Activated CD8-positive, alpha-beta memory T cell treated with anti-CD3 and anti-CD28 coated beads, Interleukin-2, amount 50 U/mL, for 4 hours (primary cell): ENCODE measurements at places on chromosomes 12 and 14.

- no peak for DNase-seq
Measured at GRCh38 chr12:98990648-98991047, 345.6 kb downstream of the APAF1 start.

DNA sequence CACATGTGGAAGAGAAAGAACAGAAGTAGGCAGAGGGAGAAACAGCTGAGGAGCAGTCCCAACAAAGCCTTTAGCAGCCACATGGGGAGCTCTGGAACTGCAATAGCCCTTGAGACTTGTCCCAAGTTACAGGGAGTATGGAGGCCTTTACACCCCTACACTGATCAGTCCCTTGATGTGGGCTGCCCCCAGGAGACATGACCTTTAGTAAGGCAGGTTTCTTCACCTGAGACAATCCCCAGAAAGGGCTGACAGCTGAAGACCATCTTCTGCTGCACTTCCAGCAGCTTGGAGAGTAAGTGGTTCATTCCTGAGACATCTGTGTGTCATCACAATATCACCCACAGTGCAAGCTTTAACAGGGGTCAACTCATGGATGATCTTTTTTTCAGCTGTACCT lies 8.6 kb upstream of the SNAPC1 start:
- no peak for DNase-seq

DNA sequence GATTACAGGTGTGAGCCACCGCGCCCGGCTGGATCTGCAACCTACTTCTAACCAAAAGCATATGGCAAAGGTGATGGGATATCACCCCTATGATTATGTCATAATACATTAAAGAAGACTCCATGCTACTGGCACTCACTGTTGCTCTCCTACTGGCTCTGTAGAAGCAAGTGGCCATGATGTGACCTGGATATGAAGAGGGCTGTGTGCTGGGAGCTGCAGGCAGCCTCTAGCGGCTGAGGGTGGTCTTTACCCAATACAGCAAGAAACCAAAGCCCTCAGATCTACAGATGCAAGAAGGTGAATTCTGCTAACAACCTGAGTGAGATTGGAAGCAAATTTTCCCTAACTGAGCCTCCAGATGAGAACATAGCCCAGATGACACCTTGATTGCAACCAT lies 34.2 kb upstream of the TRIM9 start:
- DNase-seq: no peak

DNA sequence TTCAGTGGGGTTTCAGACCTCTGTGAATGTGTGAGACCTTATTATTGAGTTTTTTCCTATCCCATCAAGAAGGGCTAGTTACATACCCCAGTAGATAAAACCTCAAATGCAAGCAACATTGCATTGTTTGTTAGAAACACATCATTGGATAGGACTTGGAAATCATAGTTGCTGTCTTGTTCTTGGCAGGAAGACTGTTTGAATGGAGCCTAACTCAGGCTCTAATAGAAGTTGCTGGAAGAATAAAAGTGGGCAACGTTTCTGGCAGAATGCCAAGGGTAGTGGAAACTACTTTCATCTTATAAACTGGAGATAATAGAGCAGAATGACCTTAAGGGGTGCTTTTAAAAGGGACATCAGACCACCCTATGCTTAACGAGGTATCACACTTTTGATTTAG lies 9.9 kb upstream of the PTHLH start:
- DNase-seq: no peak

DNA sequence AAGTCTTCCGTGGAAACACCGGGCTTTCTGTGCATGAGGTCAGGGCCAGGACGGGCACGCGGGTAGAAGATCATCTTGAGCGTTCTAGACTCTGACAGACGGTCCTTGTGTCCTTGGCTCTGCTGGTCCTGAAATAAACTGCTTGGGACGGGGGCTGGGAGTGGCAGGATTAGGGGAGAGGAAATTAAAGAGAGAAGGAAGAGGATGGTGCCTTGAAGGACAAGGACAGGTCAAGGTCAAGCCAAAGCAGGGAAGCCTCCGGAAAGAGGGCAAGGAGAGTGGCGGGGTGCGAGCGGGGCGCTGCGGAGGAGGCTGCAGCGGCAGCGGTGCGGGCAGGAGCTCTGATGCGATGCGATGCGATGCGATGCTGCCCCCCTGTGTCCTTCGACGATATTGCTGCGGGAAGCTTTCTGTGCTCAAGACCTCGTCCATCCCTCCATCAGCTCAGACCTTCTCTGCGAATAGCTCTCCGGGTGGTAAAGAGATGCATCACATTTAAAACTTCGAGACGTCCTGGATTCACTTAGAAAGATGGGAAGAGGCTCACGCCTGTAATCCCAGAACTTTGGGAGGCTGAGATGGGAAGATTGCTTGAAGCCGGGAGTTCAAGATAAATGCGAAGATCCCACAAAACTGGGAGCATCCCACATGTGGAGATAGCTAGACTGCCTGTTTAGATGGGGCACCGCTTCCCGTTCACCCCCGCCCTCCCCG lies 110.1 kb upstream of the TMEM132D start:
- DNase-seq: peak; percentile 19

- no peak for DNase-seq
Measured at GRCh38 chr12:124388038-124388671, 93.3 kb downstream of the RFLNA start.

DNA sequence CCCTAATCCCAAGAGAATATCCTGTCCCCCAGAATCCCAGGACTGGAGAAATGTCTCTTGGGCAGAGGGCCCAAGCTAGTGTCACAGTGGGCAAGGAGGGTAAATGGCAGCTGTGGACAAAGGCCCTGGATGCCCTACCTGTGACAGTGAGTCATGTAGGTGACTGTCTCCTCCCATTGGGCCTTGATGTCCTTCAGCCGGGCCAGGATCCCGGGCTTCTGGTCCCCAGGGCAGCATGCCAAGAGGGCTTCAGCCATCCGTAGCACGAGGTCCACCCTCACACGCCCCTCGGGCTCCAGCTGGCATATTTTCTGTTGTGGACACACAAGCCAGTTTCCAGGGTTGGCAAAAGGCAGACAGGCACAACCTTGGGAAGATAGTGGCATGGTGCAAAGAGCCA lies 48.8 kb downstream of the SYNE3 start:
- DNase-seq: no peak

DNA sequence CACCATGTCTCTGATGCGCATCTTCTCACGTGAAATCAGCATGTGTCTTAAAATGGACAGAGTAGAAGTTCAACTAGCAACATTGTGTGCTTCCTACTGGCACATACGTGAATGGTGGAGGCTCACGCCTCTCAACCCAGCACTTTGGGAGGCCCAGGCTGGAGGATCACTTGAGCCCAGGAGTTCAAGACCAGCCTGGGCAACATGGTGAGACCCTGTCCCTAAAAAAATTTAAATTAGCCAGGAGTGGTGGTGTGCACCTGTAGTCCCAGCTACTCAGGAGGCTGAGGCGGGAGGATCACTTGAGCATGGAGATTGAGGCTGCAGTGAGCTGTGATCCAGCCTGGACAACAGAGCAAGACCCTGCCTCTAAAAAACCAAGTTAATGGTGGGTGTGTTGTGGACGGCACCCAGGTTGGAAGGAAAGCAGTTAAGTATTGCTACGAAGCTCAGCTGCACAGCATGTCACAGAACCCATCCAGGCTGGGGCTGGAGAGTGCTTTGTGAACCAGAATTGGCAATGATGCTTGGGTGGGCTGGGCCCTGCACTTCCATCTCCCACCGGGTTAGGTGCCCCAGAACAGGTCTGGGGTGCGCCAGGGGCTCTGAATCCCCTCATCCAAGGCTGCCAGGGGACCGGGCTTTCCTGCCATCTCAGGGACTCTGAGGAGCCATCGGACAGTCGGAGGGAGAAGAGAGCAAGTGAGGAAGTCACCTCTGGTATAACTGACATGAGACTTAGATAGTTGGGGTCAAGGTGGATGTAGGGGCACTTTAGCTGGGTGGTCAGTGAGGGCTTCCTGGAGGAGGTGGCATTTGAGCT lies 33.0 kb upstream of the ULK1 start:
- no peak for DNase-seq

DNA sequence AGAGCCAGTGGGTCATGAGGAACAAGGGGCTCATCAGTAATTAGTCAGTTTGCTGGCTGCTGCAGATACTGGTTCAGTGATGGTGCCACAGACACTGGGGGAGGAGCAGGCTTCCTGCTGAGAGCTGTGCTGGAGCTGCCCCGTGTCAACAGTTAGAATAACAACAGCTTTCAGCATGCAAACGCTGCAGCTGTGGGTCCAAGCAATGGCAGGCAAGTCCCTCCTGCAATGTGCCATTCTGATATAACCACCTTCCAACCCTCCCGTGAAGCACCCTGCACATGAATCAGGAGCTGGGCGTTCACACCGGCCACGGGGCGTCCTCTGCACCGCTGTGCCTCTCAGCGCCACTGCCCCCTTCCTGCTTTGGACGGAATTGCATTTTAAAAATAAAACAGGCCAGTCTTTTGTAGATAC lies 258.4 kb upstream of the SFSWAP start:
- DNase-seq: no peak

DNA sequence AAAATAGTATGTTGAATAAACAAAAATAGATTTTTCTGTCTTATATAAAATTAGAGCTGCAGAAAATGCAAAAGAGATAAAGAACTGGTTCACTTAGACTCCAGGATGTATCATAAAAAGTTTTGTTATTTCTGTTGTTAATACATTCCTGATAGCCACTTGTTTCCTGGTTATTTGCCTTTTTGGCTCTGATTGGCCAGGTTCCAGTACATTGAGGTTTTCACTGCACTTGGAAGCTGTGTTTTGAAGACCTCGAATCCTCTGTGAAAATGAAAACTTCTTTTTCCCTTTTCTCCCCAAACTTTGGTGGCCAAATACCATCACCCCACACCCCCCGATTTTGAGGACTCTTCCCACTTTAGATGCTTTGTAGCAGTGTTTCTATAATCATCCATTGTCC lies 525.3 kb downstream of the MED13L start:
- no peak for DNase-seq

- DNase-seq: no peak
Measured at GRCh38 chr12:52277486-52278245, 3.2 kb downstream of the KRT86 start.

DNA sequence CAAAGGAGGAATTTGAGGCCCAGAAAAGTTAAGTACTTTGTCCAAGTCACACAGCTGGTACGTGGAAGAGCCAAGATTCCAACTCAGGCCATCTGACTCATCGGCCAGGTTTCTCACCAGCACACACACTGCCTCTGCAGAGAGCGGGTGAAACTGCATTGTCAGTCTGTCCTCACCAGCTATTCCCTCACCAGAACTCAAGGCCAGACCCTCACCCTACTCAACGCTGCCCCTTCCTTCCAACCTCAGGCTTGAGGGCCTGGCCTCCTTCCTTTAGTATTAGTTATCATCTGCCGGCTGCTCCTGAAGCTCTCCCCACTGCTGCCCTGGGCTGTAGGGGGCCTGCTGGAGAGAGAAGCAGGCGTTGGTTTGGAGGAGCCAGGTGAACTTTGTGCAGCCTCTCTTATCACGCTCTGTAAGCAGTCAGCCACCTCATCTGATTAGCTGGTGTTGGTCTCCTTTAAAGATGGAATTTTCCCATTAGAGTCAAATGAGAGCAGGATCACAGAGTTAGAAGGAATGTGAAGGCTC lies 16.6 kb upstream of the PLEK2 start:
- no peak for DNase-seq

GRCh38 chr12:8038659-8039114 lies 6.2 kb downstream of the FOXJ2 start:
- no peak for DNase-seq

- DNase-seq: no peak
Measured at GRCh38 chr12:2198005-2198501, 145.3 kb downstream of the CACNA1C start.

GRCh38 chr12:66804563-66804974 lies 125.7 kb upstream of the GRIP1 start:
- DNase-seq: no peak

- no peak for DNase-seq
Measured at GRCh38 chr14:67736771-67737170, 35.1 kb downstream of the RDH12 start.

DNA sequence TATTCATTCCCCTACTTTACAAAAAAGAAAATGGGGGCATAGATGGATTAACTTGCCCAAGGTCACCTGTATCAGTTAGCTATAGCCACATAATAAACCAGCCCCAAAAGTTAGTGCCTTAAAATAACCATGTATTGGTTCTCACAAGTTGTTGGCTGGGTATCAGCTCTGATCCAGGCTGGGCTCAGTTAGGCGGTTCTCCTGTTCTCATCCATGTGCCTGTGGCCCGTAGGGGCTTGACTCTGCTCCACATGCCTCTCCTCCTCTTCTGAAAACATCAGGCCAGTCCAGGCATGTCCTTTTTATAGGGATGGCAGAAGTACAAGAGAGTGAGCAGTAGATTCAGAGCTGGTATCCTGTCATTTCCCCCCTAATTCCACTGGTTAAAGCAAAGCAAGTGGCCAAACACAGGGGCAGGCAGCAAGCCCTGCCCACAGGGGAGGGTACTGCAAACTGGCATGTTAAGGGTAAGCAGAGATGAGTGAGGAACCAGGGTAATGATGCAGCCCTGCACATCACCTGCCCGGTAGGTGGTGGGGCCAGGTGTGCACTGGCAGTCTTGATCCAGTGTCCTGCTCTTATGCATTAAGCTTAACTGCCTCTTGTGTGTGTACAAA lies 47.9 kb upstream of the TUNAR start:
- no peak for DNase-seq

DNA sequence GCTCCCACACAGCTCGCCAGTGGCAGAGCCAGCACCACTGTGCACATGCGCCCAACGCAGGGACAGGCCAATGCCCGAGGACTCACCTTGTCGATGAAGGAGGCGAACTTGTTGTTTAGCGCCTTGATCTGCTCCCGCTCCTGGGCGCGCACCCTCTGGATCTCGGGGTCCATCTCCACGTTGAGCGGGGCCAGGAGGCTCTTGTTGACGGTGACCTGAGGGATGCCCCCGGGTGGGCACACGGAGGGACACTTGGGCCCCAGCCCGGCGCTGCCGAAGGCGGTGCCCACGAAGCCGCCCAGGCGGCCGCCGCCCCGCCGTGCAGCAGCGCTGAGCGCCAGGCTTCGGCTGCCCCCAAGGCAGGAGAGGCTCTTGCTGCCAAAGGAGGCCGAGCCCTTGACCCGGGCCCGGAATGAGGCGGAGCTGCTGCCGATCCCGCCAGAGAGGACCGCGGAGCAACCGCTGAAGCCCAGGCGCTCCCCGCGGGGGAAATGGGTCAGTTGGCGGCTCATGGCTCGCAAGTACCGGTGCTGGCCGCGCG lies at the start of gene KRT72:
TSS of gene KRT72 (minus strand) at position 523 of the 541 bp plus-strand sequence. CDS start at position 512, 11 bp downstream.
- DNase-seq: no peak

DNA sequence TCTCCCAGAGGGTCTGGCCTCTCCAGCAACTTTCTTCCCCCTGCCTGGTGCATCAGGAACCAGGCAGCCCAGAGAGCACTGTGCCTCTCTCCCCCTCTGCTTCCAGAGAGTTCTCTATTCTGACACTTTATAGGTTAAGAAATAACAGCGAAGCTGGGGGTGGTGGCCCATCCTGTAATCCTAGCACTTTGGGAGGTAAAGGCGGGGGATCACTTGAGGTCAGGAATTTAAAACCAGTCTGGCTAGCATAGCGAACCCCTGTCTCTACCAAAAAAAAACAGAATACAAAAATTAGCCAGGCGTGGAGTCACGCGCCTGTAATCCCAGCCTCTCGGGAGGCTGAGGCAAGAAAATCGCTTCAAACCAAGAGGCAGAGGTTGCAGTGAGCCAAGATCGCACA lies 58.3 kb downstream of the ESRRB start:
- DNase-seq: no peak

GRCh38 chr12:68932961-68933893 lies at the start of gene CPM:
Gene CPM (minus strand): TSS chr12:68933171. CDS start chr12:68932837, 334 bp downstream.
- peak; percentile 67 for DNase-seq

- no peak for DNase-seq
Measured at GRCh38 chr14:93799989-93800921, 12.0 kb upstream of the PRIMA1 start.

- peak; percentile 33 for DNase-seq
Measured at GRCh38 chr14:68695326-68695768, 97.5 kb downstream of the ZFP36L1 start.
